Stimulated activated CD4-positive, alpha-beta T cell treated with anti-CD3 and anti-CD28 coated beads, Interleukin-1b, Interleukin-23, amount 100 ng/mL, for 1 hour (primary cell): ENCODE measurements at places on chromosomes 7 and 10.

DNA sequence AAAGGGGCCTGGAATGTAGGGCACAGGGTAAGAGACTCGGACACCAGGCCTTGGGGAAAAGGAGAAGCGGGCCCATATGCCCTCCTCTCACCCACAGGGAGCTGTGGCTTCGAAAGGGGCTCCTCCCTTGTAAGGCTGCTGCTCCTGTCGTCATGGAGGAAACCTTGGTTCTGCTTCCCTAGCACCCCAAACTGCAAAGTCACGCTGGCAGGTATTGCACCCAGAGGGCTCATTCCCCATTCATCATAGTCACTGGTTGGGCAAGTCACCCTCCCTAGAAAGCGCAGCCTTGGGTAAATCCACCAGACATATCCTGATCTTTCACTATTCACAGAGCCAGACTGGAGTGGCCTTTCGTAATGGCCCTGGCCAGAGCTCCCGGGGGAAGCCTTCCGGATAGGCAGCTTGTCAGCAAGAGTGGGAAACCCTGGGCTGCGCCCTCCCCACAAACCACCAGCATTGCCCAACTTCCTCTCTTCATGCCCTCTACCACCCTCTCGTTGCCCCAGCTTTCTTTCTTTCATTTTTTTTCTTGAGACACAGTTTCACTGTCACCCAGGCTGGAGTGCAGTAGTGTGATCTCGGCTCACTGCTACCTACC lies 121.0 kb downstream of the HIP1 start:
- DNase-seq = no peak

DNA sequence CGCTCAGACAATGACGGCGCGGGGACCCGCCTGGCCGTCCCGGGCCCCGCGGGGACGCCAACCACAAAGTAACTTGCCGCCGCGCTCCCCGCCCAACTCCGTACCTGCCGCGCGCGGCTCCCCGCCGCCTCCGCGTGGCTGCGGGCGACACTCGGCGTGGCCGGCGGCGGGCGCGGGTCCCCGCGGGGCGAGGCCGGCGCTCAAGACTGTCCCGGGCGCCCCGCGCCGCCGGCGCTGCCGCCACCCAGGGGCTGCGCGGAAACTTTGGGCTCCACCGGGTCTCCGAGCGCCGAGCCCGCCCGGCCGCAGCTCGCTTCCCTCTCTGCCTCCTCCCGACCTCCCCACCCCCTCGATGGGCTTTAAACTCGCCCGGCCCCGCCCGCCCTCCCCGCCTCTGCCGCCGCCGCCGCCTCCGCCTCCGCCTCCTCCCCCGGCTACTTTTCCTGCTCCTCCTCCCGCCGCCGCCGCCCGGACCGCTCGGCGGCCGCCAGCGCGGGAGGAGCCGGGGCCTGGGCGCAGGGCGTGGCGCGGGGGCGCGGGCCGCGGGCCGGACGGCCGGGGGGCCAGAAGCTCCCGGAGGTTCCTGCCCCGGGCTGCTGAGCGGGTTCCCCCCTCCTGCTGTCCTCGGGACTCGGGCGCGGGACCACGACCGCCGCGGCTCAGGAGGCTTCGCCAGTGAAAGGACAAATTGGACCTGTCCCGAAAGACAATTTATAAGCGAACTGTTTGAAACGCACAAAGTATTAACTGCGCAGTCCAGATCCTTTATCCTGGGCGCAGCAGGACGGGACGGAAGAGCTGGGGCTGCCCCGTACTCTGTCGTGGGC lies 10.6 kb upstream of the GRB10 start:
- DNase-seq = no peak

DNA sequence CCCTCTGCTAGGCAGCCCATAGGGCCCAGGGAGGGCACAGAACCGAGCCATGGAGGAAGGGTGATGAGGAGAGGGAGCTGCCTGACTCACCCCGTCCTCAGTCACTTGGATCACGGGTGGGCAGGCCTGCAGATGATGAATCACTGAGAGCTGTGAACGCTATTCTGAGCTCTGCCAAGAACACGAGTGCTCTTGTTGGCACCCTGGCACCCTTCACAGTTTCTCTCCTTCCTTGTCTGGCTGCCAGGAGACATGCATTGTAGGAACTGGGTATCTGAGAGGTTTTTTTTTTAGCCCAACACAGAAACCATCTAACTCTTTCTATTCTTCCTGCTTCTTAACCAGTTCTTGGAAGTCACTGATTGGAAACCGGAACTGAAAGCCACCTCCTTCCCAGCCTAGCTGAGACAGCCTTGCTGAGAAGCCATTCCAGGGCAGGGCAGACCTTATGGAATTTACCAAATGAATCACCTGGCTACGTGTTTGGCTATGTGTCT lies 82.1 kb downstream of the SLC37A3 start:
- DNase-seq = no peak

- DNase-seq = peak; percentile 18
Observed at GRCh38 chr10:118459642-118460193, 117.6 kb upstream of the FAM204A start.
